ENCODE measurements at places on chromosomes 2 and 18.

- DNase-seq, result no peak
Measured at GRCh38 chr18:34358923-34359322, 134.2 kb upstream of the NOL4 start.

GRCh38 chr2:216003876-216004696 lies 9.3 kb downstream of the MREG start:
- DNase-seq, result no peak

DNA sequence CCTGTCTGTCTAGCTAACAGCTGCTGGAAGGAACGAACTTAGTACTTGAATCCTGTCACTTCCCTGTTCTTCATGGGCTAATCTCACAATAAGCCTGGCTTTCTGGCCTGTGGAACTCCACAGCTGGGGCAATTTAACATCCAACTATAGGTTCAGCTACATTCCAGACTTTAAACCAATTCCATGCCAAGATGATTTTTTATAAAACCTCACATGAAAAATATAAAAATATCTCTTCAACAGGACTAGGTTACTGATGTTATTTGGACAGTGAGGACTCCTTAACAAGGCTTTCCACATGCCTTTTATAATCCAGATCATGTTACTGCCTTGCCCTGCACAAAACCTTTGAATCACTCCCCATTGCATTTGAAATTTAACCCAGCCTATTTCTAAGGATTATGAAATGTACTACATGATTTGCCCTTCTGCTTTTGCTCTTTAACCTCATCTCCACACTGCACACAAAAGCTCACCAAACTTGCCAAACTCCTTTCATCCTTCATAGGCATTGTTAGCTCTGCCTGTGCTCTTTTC lies 863.2 kb upstream of the CHAC2 start:
- DNase-seq, result no peak

GRCh38 chr18:54220406-54220805 lies 4.1 kb downstream of the MBD2 start:
- no peak for DNase-seq

DNA sequence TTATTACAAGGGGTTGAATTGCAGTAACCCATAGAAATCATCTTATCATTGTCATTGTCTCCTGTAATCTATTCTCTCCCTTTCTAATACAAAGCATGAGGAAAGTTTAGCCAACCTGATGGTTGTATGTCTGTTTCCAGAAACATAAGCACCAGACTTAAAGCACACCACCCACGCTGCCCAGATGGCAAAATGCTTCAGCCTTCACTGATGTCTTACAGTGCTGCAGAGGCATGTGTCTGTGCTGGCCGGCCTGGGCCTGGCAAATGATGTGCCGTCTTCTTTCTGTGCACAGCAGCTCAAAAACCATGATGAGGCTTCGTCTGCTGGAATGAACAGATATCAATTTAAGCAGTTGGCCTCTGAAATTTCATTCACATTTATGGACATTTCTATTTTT lies 443.0 kb upstream of the RGPD4 start:
- no peak for DNase-seq

- DNase-seq, result no peak
Measured at GRCh38 chr2:235860111-235860510, 308.1 kb downstream of the GBX2 start.

DNA sequence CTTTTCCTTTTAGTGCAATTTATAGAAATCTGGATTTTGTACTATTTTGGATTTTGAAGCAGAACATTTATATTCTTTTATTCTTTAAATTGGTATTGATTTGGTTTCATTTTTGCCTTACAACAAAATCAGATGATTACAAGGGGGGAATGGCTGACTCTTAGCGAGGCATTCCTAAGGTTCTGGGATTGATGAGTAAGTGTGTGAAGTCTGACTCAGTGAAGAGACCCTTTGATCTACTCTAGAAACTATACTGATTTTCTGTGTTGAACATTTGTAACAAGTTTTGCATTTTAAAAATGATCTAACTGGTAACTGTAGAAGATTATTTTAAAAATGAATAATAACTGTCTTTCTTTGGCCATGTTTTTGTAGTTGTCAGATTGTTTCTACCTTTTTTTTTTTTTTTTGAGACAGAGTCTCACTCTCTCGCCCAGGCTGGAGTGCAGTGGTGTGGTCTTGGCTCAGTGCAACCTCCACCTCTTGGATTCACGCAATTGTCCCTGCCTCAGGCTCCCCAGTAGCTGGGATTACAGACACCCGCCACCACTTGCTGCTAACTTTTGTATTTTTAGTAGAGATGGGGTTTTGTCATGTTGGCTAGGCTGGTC lies 48.7 kb downstream of the TTC39C start:
- DNase-seq, result no peak

GRCh38 chr2:122851972-122852531 lies 1096.6 kb downstream of the TSN start:
- DNase-seq, result no peak

DNA sequence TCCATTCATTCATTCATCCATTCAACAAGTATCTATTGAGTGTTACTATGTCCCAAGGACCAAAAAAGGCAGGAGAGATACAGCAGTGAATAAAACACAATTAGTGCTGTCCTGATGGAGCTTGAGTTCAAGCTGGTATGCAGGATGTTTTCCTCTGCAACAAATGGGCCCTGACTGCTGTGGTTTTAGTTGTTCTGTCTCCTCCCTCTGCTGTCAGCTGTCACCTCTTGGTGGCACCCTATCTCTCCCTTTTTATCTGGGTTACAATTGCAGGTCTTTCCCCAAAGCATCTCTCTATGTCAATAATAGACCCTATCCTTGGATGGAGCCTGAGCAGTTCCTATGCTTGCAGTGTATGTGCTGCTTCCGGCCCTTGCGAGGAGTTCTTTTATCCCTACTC lies 304.8 kb downstream of the PDE11A start:
- no peak for DNase-seq

DNA sequence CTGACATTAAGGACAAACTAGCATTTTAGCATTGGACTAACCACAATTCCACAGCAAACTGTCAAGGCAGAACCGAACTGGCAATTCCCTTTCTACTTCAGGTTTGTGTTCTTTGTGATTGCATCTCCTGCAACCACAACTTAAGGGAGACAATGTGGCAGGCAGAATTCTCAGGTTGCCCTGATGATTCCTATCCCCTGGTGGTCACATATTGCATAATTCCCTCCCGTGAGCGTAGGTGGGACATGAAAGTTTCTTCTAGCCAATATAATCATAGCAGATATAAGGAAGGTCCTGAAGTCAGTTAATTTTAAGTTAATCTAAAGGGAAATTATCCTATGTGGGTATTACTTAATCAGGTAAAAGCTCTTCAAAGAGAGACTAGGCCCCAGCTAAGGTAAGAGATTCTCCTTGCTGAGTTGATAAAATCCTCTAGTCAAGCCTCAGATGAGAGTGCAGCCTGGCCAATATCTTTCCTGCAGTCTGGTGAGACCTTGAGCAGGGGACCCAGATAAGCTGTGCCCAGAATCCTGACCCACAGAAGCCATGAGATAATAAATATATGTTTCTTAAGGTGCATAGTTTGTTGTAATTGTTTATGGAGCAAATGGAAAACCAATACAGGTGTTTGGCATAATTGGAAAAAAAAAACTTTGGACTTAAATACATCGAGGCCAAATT lies 45.9 kb upstream of the TNP1 start:
- no peak for DNase-seq

DNA sequence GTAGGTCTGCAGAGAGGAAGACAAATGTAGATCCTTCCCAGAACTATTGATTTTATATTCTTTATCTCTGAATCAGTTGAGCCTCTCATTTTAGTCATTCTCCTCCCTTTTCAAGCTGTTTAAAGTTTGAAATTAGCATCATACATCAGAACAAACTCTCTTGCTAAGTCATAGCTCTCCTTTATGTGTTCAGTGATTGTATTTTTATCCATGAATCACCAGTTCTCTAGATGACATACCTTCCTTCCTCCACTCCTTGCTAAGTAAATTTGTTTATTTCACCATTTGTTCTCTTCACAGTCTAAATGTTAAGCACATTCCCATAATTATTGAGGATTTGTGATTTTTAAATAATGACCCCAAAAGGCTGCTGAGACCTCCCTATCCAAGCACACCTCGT lies 63.5 kb upstream of the RAPGEF4 start:
- no peak for DNase-seq

GRCh38 chr2:113831161-113831560 lies 58.7 kb upstream of the ACTR3 start:
- no peak for DNase-seq

Data from inflammatory macrophage treated with lipopolysaccharide for 1 hour (primary cell).